SJCRH30 (cell line): ENCODE measurements at places on chromosomes 5 and 9. TPM values are rescaled to one million over a fixed set of nuclear protein-coding genes. Genes with fewer than 3 reads are reported as not detected.

PCA3 gene
- 0.35 and 0.59 TPM in 2 replicates for total RNA-seq

MED10 gene
- total RNA-seq, result 13.7 and 14.8 TPM in 2 replicates

DNA sequence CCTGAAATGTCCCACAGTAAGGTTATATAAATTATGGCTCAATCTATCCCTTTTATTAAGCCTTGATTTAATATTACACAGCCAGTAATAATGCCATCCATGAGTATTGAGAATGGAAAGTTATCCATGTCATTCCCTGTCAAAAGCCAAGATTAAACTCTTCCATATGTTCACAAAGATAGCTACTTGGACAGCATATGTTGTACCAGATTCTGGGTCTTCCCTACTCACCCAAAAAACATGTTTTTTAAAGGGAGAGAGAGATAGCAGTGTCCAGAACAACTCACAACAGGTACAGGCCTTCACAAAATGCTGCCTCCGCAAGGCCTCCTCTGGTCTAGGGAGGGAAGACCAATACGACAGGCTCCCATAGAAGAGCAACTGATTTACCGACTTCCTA lies 15.4 kb downstream of the CDK5RAP2 start:
- DNase-seq, result no peak
- H3K27me3 ChIP-seq, result no peaks in the 10 kb centered on the region
- no peak overlapping the region for H3K4me3 ChIP-seq
- peaks cover 70% of the 10 kb centered on the region for H3K36me3 ChIP-seq

STING1 gene
- 13.2 and 15.0 TPM in 2 replicates for total RNA-seq

DNA sequence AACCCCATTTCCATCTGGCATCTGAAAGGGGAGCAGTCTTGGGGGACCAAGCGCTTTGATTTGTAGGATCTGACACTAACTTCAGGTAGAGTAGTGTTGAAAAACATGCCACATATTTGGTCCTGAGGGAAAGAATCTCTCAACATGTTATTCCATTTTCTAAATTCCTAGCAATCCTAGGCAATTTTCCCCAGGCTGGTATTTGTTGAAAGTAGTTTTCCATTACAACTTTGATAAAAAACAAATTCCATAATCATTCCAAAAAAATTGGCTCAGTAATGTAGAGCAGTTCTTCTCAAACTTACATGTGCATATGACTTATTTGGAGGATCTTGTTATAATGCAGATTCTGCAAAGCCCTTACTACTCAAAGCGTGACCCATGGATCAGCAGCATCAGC lies 477.9 kb downstream of the ACTL7B start:
- no peaks in the 10 kb centered on the region for H3K4me1 ChIP-seq
- no peak overlapping the region for H3K27ac ChIP-seq
- H3K36me3 ChIP-seq, result no peaks in the 10 kb centered on the region
- no peak overlapping the region for H3K4me3 ChIP-seq
- DNase-seq, result no peak

WDR31 gene
- total RNA-seq, result 0.77 and 0.79 TPM in 2 replicates

DNA sequence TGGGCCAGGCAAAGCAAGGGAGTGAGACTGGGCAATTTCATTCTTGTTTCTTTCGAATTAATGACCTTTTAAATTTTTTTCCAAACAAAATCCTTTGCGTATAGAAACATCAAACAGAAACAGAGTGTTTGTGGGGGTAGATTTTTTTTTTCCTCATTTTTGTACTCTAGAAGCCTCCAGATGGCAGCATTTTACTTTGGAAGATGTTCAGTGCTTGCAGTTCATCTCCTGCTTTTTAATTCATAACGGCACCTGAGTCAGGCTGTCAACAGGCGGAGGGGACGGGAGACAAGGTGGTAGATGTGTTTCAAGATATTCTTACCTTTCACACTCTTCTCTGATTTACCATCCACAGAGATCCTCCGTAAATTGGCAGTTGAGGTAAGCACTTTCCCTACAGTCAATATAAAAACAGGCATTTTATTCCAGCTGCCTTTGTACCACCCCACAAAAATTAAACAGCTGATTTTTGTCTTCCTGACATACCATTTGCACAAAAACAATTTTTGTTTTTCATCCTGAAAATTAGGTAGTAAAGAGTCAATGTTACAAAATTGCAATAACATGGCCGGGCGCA lies 99.5 kb upstream of the FBXL17 start:
- DNase-seq, result no peak
- H3K27ac ChIP-seq, result no peak overlapping the region
- no peaks in the 10 kb centered on the region for H3K4me1 ChIP-seq
- H3K27me3 ChIP-seq, result no peaks in the 10 kb centered on the region
- H3K36me3 ChIP-seq, result no peaks in the 10 kb centered on the region
